ENCODE measurements at places on chromosomes 11 and 22.

- no peak for DNase-seq
These were observed 3.5 kb downstream of the OR51B5 start for GRCh38 chr11:5339771-5340322.

- DNase-seq = no peak
These were observed 44.2 kb upstream of the LINC01488 start for GRCh38 chr11:69437001-69437875.

DNA sequence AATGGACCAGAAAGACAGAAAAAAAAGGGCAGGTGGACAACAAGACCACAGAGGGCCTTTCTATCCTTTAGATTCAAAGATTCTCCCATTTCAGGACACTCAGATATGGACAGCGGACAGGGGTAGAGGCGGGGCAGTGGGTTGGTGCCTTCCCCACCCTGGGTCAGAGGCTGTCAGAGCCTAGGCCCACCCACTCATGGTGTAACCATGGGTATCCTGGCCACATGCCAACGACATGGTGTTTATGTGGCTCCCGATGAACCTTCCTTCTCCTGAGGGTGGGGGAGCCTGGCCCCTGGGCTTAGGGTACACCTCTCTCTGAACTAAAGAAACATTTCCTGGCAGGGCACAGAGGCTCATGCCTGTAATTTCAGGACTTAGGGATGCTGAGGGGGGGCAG is 14.3 kb upstream of the P2RY2 start:
- no peak for DNase-seq

DNA sequence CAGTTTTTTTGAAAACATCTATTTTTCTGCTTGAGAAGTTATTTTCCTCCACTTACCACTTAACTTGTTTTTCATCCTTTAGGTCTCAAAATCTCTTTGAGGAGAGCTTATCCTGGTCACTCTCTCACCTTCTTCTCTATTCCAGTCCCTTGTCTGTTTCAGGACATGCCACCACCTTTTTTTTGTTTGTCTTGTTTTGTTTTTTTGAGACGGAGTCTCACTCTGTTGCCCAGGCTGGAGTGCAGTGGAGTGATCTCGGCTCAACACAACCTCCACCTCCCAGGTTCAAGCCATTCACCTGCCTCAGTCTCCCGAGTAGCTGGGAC is 4.6 kb upstream of the BCL2L13 start:
- no peak for DNase-seq

DNA sequence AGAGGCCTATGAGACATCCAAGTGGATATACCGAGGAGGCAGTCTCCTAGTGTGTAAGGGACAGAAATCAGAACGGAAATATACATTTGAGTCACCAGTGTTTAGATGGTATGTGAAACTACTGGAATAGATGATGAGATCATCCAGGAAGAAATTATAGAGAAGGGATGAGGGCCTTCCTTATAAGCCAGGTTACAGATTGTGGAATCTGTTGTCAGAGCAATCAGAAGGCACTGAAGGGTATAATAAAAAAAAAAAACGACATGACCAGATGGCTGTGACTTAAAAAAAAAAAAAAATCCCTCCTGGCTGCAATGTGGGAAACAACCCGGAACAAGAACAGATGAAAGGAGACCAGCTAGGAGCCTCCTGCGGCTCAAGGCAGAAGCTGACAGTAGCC is 2.7 kb downstream of the MAJIN start:
- no peak for DNase-seq

- DNase-seq = no peak
These were observed 6.2 kb downstream of the MRGPRF start for GRCh38 chr11:69006816-69007215.
